ENCODE measurements at places on chromosomes 7 and 10.

GRCh38 chr10:125868372-125868975 is 12.6 kb downstream of the DHX32 start:
- DNase-seq = no peak

GRCh38 chr10:42878821-42879195 is 96.2 kb downstream of the BMS1 start:
- DNase-seq = no peak

DNA sequence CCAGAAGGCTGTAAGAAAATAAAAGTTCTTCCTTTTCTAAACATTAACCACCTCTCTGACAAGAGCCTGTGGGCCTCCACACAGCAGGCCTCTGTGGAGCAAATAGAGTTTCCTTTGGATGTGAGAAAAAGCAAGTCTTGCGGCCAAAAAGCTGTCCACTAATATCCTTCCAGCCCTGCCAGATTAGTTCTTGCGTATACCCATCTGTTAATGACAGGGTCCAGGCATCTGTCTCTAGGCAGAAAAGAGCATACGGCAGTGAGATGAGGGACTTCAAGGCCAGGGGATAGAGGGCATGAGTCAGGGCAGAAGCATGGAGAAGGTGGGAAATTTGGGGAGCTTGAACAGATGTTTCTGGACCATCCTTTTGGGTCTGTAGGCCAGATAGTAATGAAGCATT is 164.9 kb downstream of the NSUN6 start:
- DNase-seq = no peak

GRCh38 chr10:106680061-106680460 is 484.4 kb downstream of the SORCS1 start:
- DNase-seq = no peak

DNA sequence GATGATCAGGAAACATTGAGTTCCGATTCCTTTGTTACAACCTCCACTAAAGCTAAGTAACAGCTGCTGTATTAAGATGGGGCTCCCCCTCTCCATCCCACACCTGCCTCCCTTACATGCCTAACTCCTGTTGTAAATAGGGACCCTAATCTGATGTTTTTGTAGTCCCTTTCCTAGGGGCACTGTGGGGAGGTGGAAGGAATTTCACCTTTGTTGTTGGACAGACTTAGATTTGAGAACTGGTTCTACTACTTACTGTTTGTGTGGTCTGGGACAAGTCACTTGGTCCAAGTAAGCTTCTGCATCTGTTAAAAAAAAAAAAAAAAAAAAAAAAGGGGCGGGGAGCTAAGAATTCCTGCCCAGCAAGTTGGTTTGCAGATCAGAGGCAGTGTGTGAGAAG is 42.6 kb downstream of the KIAA1217 start:
- no peak for DNase-seq

GRCh38 chr10:63866075-63866746 is 345.0 kb downstream of the REEP3 start:
- no peak for DNase-seq

GRCh38 chr10:91590142-91590903 is 42.5 kb downstream of the PPP1R3C start:
- DNase-seq = no peak

Data from cardiac septum (tissue), 1 donor.